ENCODE measurements at places on chromosomes 7 and 10.
A peak's percentile ranks its signal among the peaks of the same experiment; 100 is the strongest.

GRCh38 chr10:17915181-17915580 lies 36.5 kb upstream of the SLC39A12 start:
- DNase-seq: no peak

- DNase-seq: no peak
Observed at GRCh38 chr10:8306685-8307364, 252.3 kb downstream of the GATA3 start.

DNA sequence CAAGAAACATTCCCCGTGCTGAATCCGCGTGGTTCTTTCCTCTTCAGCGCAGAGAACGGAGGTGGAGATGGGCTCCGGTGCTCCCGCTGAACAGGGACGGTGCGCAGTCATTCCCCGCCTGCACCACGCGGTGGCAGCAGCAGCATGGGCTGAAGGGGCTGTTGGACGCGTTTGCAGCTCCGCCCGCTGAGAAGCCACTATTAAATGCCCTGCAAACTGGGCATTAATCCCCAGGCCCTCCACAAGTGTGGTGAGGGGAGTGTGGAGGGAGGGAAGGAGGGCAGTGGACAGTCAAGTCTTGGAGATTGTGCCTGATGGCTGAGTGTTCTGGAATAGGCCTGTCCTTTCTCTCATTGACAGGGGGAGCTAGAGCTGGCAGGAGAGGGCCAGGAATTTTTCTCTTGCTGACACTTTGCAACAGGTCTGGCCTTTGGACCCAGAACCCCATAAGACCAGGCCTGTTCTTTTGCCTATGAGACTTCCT lies 240.2 kb upstream of the INHBA start:
- peak; percentile 55 for DNase-seq

- DNase-seq: no peak
Observed at GRCh38 chr7:141515941-141516340, 35.3 kb upstream of the AGK start.

GRCh38 chr10:70115948-70116682 lies 16.5 kb downstream of the AIFM2 start:
- DNase-seq: no peak

DNA sequence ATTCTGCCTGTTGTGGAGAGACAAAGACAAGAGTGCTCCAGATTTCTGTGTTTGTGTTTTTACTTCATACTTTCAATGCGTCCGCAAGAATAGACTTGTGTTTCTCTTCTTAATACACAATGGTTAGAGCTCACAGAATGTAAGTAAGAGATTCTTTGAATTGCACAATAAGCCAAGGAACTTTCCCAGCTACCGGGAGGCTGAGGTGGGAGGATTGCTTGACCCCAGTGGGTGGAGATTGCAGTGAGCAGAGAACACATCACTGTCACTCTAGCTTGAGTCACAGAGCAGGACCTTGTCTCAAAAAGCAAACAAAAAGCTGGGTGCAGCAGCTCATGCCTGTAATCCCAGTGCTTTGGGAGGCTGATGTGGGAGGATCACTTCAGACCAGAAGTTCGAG lies 250.7 kb upstream of the MYO3A start:
- no peak for DNase-seq

DNA sequence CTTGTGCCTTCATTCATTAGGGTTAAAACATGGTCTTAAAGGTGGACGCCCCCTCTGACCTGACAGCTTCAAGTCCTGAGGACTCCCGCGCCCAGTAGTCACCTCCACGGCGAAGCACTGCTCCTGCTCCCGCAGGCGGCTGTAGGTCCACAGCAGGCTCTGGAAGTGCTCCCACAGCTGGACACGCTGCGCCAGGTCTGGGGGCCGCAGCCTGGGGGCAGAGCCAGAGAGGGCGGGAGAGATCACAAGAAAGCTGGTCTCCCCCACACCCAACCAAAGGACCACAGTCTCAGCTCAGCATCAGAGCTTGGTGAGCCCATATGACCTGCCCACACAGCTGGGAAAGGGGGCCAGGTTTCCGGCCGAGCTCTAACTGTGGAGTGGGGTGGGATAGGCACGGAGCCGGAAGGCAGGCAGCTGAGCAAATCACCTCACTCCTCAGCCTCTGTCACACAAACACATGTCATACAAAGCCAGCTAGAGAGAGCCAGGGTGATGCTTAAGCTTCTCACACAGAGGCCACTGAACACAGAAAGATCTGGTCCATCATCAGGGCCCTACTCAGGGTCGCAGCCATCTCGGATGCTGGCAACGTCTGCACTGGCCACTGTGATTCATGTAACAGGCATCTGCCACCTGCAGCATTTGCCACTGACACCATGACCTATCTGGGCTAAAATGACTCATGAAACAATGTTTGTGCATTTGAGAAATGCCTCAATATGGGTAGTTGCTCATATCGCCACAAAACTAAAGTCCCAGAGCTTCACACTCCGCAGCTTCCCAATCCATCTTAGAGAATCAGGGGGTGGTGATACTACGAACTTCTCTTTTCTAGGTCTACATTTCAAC lies 12.6 kb downstream of the HPS1 start:
- no peak for DNase-seq

DNA sequence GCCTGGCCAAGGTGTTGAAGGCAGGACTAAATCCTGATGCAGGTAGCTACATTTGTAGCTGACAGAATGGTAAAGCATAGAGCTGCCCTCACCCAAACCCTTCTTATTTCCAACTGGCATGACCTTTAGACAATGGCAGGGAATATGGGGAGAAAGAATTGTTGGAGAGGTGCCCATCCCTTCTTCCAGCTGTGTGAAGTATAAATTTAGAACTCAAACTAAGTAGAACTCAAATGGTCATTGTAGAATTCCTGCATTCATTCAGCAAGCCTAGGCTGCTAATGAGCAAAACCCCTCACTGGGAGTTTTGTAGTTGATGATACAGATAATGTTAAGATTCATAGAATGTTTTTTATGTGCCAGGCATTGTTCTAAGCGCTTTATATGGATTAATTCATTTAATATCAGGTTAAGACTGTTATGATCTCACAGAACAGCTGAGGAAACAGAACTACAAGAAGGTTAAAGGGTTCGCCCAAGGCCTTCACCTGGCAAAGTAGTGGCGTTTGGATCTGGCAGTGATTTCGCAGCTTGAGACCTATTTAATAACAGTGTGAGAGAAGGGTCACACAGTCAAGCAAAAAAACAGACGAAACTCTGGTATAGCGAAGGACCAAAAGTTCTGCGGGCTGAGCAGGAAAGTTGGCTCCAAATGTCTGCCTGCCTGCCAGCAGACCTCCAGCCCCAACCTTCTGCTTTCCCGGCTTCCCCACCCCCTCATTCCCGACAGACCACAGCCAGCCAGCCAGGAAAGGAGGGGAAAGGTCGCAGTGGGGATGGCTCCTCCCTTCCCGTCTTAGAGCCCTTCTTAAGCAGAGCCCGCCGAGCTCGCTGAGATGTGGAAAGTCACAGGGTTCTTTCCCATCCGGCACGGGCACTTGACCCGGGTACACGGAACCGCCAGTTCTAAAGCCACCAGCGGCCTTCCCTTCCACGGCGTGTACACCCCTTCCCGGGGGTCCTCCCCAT lies 1.6 kb upstream of the HILPDA start:
- DNase-seq: peak; percentile 93

DNA sequence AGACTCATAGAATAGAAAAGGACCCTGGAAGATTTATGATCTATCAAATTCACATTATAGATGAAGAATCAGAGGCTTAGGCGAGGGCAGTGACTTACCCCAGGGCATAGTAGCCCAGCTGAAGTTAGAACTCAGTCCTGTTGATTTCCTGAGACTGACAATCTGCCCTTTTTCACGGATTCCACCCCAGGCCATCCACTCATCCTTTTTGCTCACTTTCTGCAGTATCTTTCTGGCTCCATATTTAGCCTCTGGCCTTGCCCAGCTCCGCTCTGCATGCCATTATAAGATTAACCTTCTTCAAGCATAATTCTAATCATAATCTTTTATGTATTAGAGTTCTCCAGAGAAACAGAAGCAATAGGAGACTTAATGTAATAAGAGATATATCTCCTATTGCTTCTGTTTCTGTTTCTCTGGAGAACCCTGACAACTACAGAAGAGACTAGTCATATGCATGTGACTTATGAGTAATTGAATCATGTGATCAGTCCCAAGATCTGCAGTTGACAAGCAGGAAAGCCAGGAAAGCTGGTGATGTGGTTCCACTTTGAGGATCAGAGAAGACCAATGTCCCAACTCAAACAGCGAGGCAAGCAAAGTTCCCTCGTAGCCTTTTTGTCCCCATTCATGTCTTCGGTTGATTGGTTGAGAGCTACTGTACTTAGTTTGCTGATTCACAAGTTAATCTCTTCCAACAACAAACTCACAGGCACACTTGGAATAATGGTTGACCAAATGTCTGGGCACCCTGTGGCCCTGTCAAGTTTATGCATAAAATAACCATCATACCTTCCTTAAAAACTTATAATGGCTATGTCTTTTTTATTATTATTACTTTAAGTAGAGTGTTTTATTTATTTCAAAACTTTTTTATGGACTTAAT lies 412.1 kb downstream of the SUGCT start:
- DNase-seq: no peak

DNA sequence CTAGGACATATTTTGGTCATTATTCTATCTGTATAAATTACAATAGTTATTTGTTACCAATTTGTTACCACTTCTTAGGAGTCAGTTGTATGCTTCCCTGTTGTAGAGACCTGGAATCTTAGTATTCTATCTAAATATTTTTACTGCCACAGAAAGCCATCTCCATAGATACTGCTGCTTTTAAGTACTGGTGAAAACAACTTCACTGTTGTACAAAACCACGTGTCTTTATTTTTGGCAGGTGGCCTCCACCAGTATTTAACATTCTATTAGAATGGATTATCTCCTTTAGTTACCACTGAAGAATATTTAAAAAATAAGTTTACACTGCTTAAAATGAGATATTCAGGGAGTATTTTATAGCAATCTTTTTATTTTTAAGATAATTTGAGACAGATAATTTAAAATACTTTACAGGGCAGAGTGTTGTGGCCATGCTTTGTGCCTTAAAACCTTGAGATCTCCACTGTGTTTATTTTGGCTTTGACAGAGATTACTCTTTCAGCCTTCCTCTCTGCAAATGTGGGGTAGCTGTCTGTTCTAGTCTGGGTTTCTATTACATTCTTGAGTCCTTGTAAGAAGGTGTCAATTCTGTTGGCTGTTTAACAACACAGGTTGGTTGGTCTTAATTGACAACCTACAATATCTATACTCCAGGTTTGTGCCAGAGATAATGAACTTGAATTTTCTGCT lies 185.6 kb downstream of the LRRC4 start:
- no peak for DNase-seq

- DNase-seq: no peak
Observed at GRCh38 chr10:100637785-100638184, 102.0 kb downstream of the HIF1AN start.

- no peak for DNase-seq
Observed at GRCh38 chr10:66259836-66260235, 666.0 kb upstream of the LRRTM3 start.

DNA sequence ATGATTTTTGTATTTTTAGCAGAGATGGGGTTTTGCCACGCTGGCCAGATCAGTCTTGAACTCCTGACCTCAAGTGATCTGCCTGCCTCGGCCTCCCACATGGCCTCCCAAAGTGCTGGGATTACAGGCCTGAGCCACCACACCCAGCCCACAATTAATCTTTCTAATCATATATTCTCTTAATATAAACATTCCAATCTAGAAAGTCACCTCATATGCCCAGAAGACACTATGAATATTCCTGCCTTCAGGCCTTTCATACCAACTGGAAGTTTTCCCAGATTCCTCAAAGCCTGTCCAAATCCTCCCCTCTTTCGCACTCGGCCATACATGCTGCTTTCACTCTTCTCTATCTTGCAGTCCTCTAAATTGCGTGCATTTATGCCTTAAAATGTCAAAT lies 32.6 kb downstream of the PDZD8 start:
- DNase-seq: no peak

GRCh38 chr7:137642472-137642871 lies 204.3 kb downstream of the DGKI start:
- no peak for DNase-seq

GRCh38 chr10:93815304-93816096 lies 57.8 kb downstream of the LGI1 start:
- DNase-seq: peak; percentile 8

GRCh38 chr10:122120008-122120744 lies 131.2 kb downstream of the TACC2 start:
- DNase-seq: no peak

DNA sequence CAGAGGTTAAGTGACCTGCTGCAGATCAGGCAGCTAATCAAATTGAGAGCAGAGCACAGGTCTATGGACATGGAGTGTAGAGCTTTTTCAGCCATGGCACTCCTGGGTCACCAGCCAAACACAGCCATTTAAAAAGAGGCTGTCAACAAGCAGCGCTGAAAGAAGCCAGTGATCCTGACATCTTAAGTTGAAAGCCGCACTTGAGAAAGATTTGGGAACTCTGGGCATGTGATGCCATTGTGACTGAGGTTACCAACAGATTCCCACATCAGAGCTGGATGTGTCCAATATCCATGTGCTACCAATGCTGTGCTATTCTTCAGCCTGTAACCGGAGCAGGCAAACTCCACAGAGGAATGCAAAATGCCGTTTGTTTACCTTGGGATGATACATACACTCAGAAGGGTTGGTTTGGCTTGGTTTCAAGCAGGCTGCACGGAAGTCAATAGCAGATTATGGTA lies 56.2 kb upstream of the ABLIM1 start:
- no peak for DNase-seq

DNA sequence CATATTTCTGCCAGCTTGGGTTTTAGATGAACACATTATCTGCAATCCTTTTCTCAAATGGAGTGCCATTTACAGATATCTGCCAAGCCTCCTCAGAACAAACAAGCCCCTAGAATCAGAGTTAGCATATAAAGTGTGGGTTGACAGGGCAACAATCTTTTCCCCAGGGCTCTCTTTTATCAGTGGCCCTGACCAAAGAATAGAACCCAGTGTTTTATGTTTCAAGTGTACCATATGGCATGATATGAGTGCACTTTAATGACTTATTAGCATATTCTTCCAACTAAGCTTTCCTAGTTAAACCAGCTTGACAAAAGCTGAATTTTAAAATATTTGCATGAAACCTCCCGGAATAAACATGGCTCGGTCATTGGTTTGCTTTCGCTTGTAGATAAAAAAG lies 57.3 kb downstream of the EVX1 start:
- no peak for DNase-seq

- DNase-seq: no peak
Observed at GRCh38 chr10:10849306-10849705, 168.4 kb upstream of the CELF2 start.

DNA sequence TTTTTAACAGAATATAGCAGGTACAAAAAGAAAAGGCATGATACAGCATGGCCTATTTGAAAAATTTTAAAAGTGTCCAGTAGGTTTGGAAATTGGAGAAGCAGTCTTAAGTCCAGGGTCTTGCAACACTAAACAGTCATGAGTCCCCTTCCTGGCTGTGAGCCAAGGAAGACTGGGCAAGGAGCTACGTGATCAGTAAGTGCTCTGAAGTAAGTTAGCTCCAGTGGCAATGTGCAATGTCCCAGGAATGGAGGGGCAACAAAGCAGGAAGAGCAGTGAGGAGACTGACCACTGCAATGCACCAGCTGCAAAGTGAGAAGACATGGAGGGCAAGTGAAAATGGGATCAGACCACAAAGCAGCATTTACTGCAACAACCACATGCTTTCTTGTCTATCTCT lies 72.9 kb upstream of the GRID1 start:
- no peak for DNase-seq

GRCh38 chr7:141976524-141977245 lies 3.1 kb upstream of the TAS2R38 start:
- DNase-seq: no peak

GRCh38 chr7:82578430-82578829 lies 134.9 kb upstream of the CACNA2D1 start:
- DNase-seq: no peak

GRCh38 chr10:117130862-117131375 lies 7.2 kb downstream of the VAX1 start:
- DNase-seq: no peak

GRCh38 chr7:2967705-2968104 lies 76.0 kb downstream of the CARD11 start:
- DNase-seq: no peak
